Cardiac fibroblast (primary cell): ENCODE measurements at places on chromosomes 5 and 9.

DNA sequence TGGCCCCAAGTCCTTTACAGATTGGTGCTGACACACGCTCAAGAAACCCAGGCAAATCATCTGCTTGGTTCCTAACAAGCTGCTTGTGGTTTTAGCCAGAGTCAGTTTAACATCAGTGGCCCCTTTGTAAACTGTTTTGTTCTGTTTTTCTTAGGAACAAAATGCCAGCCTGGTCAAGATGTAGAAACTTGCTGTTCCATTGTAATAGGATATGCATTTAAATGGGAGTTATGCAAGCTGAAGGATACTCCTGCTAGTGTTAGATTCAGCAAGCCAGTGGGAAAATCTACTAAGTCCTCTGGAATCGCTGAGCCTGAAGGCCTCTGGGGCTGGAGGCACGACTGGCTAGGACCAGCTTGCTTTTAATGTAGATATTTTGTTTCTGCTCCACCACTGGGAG is 391.1 kb downstream of the TLE4 start:
- DNase-seq = no peak

- no peak for DNase-seq
Measured at GRCh38 chr5:152723482-152723881, 318.4 kb upstream of the NMUR2 start.

DNA sequence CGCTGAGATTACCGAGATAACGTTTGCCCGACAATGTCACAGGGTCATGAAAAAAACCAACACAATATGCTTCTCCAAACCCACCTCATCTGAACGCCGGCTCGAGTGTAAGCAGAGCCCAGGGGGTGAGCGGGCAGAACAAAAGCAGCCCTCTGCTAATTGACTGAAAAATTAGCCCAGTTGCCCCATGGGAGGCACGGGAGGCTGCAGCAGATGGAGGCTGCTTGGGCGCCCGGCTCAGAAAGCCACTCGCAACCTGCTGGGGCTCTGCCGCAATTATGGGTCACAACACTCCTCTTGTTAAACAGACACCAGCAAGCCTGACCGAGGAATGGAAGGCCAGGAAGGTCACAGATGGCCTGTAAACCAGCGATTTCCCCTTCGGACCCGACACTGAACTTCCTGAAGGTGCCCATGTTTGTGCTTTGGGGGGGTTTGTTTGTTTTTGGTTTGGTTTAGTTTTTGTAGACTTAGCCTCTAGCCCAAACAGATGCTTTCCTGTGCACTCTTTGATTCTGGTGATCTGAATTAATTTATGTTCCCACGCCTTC is 104.6 kb upstream of the IRX1 start:
- DNase-seq = no peak

DNA sequence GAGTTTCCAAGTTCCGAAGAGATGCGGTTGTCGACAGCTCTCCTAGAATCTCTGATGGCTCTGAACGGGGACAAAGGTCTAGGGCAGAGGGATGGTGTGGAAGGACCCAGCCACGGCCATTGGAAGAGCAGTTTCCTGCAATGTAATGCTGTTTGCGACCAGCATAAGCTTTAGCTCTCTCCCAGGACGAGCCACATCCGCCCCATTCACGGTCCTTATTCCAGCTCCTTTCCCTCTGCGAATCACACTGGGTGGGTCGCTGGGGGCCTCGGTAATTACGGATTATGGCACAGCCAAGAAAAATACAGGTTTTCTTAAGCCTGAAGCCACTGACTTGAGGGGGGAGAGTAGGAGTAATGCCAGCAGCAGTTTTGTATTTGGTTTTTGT is 22.7 kb downstream of the ANXA2R start:
- DNase-seq = peak; percentile 40
